NCI-H460 (cell line): ENCODE measurements at places on chromosomes 5 and 9. TPM values are rescaled to one million over a fixed set of nuclear protein-coding genes. Genes with fewer than 3 reads are reported as not detected.

SCAI gene
- total RNA-seq, result 4.2 and 5.3 TPM in 2 replicates

N4BP3 gene
- 0.27 and 0.38 TPM in 2 replicates for total RNA-seq

C9orf72 gene
- 30.1 and 38.3 TPM in 2 replicates for total RNA-seq

GRCh38 chr5:149917073-149917676 is 27.4 kb downstream of the PDE6A start:
- no peak for DNase-seq

GRCh38 chr9:116233160-116233530 is 79.6 kb downstream of the PAPPA start:
- peak; percentile 86 for DNase-seq

DNA sequence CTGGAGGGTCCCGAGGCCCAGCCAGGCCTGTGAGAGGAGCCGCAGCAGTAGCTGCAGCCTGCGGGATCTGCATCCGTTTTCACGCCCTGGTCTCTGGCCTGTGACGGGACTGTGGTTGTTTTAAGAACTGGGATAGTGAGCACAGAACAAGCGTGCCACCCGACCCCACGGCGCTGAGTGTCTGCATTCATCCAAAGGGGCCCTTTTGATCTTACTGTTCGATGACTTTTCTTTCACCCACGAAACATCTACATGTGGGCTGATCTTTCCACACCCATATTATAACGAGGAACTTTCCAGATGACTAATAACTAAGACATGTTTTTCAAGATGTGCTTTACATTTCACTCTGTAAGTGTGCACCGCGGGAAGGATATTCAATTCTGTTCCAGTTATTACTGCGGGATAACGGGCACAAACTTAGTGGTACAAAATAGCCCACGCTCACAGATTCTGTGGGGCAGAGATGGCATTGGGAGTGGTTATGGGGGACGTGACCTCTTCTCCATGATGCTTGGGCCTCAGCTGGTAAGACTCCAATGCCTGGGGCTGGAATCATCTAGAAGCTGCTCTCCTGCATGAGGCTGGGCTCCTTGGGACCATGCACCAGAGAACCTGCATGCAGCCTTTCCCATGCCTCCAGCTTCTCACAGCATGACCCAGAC is 165.0 kb downstream of the SYK start:
- DNase-seq, result no peak

DNA sequence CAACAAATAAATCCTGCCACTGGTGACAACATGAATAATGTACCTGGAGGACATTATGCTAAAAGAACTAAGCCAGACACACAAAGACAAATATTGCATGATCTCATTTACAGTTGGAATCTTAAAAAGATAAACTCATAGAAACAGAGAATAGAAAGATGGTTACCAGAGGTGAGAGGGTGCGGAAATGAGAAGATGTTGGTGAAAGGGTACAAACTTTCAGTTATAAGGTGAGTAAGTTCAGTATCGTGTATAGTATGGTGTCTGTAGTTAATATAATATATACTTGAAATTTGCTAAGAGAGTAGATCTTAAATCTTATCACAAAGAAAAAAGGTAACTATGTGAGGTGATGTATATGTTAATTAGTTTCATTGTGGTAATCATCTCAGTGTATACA is 63.3 kb downstream of the PRRC1 start:
- DNase-seq, result no peak

GRCh38 chr5:31291323-31291854 is 97.9 kb downstream of the CDH6 start:
- no peak for DNase-seq

- no peak for DNase-seq
These were observed 3.1 kb upstream of the DOCK8 start for GRCh38 chr9:211557-211956.

- DNase-seq, result no peak
These were observed 314.1 kb upstream of the ATP10B start for GRCh38 chr5:161165998-161166660.

- DNase-seq, result no peak
These were observed 797.2 kb downstream of the EFNA5 start for GRCh38 chr5:106873568-106873967.
